Posterior vena cava (tissue), 2 donors: ENCODE measurements at places on chromosomes 1 and 21. TPM values are rescaled to one million over a fixed set of nuclear protein-coding genes. Genes with fewer than 3 reads are reported as not detected.

ST6GALNAC5 gene
- total RNA-seq = 21.8 TPM

DNA sequence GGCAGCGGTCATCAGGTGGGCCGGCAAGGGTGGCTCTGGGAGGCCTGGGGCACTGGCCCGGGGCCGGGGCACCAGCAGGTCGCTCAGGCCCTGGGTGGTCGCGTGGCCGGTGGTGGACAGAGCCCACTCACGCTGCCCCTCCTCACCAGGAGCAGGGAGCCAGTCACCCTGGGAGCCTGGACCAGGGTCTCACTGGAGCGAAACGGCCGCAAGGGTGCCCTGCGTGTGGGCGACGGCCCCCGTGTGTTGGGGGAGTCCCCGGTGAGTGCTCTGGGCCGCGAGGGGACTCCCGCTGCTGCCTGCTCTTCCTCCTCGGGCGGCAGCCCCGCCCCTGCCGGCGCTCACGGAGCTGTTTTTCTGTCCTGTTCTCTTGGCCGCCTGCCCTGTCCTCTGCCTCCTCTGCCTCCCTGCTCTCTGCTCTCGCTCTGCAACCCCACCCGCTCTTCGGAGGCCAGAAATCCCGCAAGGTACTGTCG, 23.5 kb downstream of the RNF223 start:
- no peak for DNase-seq

DNA sequence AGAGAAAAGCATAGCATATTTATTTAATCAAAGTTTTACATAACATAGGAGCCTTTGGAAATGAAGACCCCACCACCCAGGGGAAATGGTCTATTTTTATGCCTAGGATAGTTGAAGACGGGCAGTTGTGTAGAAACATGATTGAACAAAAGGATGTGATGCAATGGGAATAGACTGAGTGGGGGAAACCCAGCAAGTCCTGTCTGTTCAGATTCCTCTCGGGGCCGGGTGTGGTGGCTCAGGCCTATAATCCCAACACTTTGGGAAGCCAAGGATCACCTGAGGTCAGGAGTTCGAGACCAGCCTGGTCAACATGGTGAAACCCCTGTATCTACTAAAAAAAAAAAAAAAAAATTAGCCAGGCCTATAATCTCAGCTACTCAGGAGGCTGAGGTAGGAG, 298.3 kb downstream of the MATN1 start:
- no peak for DNase-seq

DNA sequence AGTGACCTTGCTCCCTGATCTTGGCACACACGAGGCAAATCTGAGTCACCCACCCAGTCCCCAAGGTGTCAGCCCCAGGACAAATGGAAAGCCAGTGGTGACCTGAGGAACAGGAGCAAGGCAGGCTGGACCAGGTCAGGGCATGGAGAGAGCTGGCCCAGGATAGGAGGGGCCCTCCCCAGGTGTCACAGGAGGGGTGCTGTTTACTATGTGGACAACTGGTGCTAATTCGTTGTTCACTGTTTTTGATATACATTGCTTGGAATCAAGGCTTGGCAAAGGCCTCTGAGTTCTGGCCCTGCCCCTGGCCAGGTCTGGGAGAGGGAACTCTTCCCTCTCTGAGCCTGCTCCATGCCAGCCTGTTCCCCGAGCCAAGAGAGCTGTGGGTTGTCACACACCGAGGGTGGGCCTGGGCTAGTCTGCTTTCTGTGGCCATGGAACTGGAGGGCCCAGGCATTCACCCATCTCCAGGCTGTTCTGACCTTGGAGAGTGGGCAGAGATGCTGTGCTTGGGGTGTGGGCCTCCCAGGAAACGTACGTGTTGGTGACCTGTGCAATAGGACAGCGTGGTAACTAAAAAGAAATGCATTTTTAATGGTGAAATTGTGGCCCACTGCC, 41.8 kb downstream of the CRYAA start:
- DNase-seq = peak; percentile 58

GRCh38 chr1:119327094-119327449, 41.5 kb upstream of the HAO2 start:
- no peak for DNase-seq

ANKRD13C gene
- total RNA-seq = 23.8 TPM

OR2T29 gene
- total RNA-seq = not detected

DNA sequence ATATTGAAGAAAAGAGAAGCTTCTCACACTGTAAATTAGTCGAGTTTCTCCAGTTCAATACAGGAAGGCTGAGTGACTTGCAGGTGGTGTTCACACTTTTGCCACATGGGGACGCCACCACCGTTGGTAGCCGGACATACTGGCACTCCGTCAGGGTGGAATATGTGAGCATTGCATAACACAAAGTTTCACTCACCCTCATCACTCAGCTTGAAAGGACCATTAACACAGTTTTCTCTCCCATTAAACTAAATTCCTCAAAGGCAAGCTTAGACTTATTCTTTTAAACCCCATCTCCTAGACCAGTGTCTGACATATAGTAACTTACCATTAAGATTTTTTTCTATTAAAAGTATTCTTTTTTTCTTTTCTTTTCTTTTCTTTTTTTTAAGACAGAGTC, 105.3 kb upstream of the SERBP1 start:
- peak; percentile 93 for DNase-seq

GRCh38 chr1:13697738-13698137, 2.2 kb upstream of the PRDM2 start:
- DNase-seq = no peak

KRTAP21-2 gene
- not detected for total RNA-seq

- no peak for DNase-seq
These were observed 97.4 kb upstream of the ST6GALNAC5 start for GRCh38 chr1:76769911-76770310.

DNA sequence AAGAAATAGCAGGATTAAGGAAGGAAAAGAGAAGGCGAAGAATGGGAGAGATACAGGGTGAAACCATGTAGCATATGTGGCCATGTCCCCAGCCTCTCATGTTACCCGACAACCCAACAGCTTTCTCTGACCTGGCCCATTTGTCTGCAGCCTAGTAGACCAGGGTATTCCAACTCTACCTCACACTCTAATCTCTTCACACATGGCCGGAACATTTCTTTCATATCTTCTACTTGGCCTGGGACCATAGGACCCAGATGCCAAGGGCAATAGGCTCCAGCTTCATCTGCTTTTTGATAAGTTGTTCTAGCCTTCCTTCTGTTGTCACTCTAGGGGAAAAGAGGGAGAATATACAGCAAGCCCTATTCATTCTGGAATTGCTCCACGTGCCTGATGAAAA, 95.0 kb upstream of the DPT start:
- DNase-seq = no peak

CNR2 gene
- total RNA-seq = 0.14 TPM

GRCh38 chr21:25721987-25722386, 12.7 kb downstream of the ATP5PF start:
- DNase-seq = no peak

- DNase-seq = no peak
These were observed 22.1 kb downstream of the SSX2IP start for GRCh38 chr1:84668185-84668584.

- no peak for DNase-seq
These were observed 39.1 kb upstream of the CLDN14 start for GRCh38 chr21:36518883-36519492.

TMEM269 gene
- not detected for total RNA-seq

DNA sequence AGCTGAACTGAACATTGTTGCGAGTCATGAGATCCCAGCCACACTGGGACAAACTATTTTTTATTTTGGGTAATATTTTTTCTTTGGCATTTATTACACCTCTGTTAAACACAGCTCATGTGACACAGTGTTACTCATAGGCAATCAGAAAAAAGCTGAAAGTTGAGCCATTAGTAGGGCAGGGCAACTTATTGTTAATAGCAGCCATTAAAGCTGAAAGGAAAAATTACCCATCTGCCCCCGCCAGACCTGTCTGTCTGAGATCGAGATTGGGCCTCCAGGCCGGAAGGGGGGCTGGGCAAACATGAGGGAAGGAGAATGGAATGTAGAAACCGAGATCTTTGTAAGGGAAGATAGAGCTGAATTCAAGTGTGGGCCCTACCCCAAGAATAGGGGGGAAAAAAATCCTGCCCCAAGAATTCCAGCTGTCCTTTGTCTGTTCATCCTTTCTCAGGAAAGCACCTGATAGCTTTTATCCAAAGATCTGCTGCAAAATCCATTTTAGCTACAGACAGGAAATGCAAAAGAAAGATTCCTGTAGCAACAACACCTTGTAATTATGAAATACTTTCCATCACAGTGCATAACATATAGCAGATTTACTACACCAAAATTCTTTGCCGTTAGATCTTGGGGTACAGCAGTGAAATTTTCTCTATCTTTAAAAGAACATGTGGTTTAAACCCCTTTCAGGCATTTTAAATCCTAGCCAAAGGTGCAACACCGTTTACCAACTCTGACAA, 212.8 kb downstream of the PBX1 start:
- no peak for DNase-seq

DNA sequence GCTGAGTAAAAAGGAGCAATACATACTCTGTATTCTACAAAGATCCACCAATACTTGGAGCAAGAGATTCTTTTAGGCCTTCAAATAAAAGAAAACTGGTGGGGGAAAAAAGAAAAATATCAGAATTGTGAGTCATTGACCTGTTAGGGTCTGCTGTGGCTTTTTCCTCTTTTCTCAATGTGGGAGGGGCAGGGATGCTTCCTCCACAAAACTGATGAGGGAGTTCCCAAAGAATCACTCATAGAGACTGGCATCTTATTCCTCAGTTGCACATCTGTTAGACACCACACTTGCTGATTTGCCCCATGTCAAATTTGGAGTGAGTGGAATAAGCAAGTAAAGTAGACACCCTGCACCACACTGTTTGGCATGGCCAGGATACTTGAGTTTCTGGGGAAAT, 16.6 kb downstream of the C1orf141 start:
- no peak for DNase-seq

GRCh38 chr1:81327743-81328142, 473.0 kb upstream of the ADGRL2 start:
- DNase-seq = no peak
